ENCODE measurements at places on chromosomes 5 and 9.

GRCh38 chr5:102625468-102625867, 126.7 kb upstream of the SLCO6A1 start:
- DNase-seq = no peak

DNA sequence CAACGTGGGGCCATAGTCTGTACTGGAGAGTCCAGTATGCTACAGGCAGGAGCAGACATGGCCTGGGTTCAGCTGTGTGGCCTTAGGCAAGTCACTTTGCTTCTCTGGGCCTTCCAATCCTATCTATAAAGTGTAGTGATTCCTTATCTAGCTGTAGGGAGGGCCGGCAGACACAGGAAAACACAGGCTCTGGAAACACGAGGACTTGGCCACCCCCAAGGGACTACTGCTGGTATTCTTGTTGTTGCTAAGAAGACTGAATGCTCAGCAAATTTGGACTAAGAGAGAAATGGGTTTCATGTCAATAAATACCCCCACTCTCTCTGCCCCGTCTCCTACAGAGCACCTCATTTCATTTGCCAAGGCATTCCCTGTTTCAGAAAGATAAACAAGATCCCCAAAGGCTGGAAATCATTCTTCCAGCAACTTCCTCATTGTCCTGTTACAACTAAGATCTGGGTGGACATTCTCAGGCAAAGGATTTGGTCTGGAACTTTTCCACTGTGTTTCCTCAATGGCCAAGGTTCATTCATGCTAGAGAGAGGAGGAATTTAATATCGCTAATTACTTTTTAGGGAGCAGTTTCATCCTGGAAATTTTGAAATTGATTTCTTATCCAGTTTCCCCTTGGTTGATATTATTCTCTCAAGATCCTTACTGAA, 105.8 kb downstream of the GABBR2 start:
- DNase-seq = no peak

GRCh38 chr5:68332556-68332955, 117.0 kb downstream of the PIK3R1 start:
- DNase-seq = no peak

DNA sequence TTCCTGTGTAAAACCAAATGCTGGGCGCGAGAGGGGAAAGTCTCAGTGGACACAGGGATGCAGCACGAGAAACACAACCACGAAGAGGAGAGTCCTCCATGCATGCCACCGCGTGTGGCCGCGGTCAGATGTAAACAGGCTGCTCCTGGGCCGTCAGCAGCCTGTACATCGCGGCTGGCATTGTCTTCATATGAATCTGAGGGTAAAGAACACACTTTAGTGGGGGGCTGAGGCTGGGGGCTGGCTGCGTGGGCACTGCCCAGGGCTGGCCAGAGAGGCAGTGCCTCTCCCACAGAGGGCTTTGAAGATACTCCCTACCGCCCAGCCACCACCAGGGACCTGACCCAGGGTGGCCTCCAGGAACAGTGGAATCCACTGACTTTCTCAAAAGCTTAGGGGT, 106.2 kb downstream of the ENTREP1 start:
- DNase-seq = no peak

DNA sequence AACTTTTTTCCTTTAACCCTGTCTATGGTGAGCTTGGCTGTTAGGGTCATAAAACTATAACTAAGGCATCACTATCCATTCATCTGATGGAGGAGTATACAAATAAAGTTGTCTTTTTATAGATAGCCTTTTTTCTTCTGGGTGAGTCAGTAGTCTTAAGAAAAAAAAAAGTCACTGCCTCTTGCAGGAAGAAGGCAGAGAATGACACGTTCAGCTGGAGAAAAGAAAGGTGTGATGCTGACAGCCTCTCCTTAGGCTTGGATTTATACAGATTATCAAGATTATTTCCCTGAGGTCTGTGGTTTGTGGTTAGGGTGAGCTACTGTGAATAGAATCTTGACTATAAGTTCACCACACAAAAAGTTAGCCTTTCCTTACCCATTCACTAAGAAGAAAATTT, 23.0 kb downstream of the EPB41L4B start:
- no peak for DNase-seq

DNA sequence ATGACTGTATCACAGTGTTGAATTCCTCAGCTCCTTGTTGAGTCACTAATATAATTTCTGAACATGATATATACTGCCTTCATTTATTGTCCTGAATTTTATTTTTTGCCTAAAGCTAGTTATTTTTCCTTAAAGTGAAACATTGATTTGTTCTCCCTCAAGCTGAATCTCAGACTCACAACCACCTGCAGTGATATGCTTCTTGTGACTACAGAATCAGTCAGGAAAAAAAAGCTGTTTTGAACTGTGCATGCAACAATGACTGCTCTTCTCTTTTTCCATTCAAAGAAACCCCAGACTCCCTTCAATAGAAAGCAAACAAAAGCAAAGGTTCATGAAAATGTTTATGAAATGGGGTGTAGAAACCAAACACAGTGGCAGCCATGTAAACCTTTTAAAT, 470.2 kb upstream of the CHD1 start:
- no peak for DNase-seq

DNA sequence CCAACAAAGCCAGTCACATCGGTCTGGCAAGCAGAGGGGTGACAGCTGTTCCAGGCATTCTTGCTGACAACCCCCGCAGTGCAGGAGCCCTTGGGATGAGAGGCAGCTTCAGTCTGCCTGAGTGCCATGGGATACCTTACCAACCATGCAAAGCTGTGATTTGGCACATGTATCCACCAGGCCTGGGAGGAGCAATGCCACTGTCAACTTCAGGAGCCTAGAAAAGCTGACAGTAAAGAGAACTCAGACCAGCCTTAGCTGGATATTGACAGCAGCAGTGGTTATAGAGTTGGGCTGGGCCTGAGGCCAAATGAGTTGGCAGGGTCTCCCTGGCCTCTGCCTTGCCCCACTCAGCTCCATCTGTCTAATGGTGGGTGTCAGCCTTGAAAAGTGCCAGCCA, 10.1 kb upstream of the PLPPR1 start:
- DNase-seq = no peak

DNA sequence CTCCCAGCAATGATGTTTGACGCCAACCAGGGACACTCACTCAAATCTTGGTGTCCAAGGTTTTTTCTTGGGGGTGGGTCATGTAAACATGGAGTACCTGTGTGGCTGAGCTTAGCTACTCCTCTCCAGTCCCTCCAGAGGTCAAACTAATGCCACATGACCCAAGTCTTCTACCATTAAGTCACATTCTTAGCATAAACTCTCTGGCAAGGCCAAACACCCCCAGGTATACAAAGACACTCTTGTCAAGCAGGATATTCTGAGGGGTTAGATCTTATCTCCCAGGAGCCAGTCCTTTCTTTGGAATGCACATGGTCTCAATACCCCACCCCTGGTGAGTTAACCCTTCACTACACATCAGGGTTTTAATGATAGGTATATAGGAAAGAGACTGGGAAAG, 161.4 kb downstream of the PDZD2 start:
- DNase-seq = no peak

- DNase-seq = no peak
Observed at GRCh38 chr9:19498015-19498414, 89.2 kb downstream of the ACER2 start.

DNA sequence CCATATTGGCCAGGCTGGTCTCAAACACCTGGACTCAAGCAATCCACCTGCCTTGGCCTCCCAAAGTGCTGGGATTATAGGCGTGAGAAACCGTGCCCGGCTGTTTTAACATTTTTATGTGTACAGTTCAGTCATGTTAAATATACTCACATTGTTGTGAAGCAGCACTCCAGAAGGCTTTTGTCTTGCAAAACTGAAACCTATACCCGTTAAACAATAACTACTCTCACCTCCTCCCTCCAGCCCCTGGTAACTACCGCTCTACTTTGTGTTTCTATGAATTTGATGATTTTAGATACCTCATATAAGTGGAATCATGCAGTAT, 23.1 kb upstream of the SHB start:
- no peak for DNase-seq

DNA sequence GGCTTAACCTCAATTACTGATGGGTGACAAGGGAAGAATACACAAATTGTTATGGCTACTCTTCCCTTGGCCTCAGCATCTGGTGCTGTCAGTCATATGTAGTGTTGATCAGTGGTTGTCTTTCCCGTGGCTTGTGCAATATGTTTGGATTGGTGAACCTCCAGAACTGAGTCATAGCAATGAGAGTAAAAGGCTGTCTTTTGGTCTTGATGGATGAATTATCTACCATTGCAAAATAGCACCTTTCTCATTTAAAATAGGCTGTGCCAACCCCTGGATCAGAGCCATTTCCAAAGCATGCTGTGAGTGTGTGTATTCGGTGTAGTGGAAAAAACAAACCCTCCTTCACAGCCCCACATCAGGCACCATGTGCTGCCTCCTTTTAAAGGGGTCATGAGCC, 14.6 kb upstream of the F2R start:
- DNase-seq = no peak

DNA sequence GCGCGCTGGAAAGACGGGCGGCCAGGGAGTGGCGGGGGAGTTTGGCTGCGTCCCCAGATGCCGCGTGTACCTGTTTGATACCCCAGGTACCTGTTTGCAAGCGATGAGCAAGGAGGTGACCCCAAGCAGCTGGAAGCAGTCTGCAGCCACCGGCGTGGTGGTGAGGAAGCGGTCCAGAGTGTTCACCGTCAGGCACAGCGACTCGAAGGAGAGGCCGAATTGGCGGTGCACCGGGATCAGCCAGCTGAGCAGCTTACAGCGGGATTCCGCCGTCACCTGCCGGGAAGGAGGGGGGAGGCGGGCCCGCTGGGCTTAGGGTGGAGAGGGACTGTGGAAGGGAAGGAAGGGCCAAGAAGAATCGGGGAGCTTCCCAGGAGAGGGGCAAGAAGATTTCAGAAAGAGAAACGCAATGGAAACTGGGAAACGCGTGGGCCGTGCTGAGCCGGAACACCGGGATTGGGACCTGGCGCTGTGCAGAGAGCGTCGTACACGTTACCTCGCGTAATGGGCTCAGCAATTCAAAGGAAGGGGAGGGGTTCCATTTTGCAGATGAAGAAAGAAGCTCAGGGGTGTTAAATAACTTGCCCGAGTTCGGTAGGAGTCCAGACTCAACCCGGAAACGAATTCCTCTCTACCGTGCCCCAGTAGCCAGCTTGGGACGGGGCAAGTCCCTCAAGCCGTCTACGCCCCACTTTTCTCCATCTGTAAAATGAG, 980 bp downstream of the CCNO start:
- DNase-seq = no peak

Measured in CD8-positive, alpha-beta memory T cell (primary cell).